Transverse colon (tissue), 4 donors: ENCODE measurements at places on chromosomes 6 and 20. TPM values are rescaled to one million over a fixed set of nuclear protein-coding genes. Genes with fewer than 3 reads are reported as not detected.

Gene VARS2
- total RNA-seq = 28.4 TPM

Gene TFAP2A
- total RNA-seq = not detected

Gene ZC3H12D
- total RNA-seq = 24.3 TPM

Gene TRDN
- 0.14 TPM for total RNA-seq

Gene TCP11
- total RNA-seq = 0.96 TPM

Gene ZBTB46
- total RNA-seq = 5.4 TPM

Gene DCDC2
- 1.6 TPM for total RNA-seq

Gene THEMIS
- total RNA-seq = 5.6 TPM

Gene FAM210B
- total RNA-seq = 30.7 TPM

Gene DEFB132
- not detected for total RNA-seq

Gene LY6G6F
- not detected for total RNA-seq

Gene NKAIN4
- not detected for total RNA-seq

Gene PRICKLE4
- 6.7 TPM for total RNA-seq

Gene PTK6
- 97.1 TPM for total RNA-seq

Gene EPPIN
- total RNA-seq = not detected

Gene DPPA5
- total RNA-seq = not detected

Gene ATP6V1G2
- 0.95 TPM for total RNA-seq

Gene TGM3
- not detected for total RNA-seq

Gene TREM1
- total RNA-seq = not detected

Gene GPSM3
- total RNA-seq = 5.9 TPM

Gene SALL4
- total RNA-seq = not detected

Gene MRPL2
- 5.8 TPM for total RNA-seq

Gene RAET1L
- not detected for total RNA-seq

Gene CD2AP
- 103 TPM for total RNA-seq

Gene EBF4
- total RNA-seq = 3.7 TPM
